ENCODE measurements at places on chromosomes 2 and 18.
A peak's percentile ranks its signal among the peaks of the same experiment; 100 is the strongest.

DNA sequence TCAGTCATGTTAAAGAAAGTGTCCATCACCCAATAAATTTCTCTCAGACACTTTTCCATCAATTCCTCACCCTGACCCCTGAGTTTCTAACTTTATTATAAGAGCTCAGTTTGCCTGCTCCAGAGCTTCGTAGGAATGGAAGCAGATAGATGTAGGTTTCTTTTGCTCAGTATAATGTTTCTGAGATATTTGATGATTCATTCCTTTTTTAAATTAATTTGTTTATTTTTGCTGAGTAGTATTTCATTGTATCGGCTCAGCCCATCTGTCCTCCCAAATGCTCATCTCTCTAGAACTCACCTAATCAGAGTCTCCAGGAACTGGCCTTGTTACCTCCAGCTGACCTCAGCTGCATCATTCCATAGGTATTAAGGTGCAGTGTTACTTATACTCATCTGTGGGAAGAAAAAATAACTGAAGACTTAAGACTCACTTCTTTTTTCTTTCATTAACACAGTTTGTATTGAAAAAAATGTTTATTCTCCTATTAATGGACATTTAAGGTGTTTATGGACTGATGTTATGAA is 11.9 kb upstream of the BCL2L11 start:
- no peak for DNase-seq

- DNase-seq = no peak
Measured at GRCh38 chr18:62606106-62606505, 83.3 kb downstream of the ZCCHC2 start.

- DNase-seq = no peak
Measured at GRCh38 chr2:106165561-106165960, 28.5 kb downstream of the UXS1 start.

GRCh38 chr18:12403601-12404506 is 3.9 kb upstream of the PRELID3A start:
- DNase-seq = no peak

- DNase-seq = no peak
Measured at GRCh38 chr2:11738589-11739436, 7.6 kb upstream of the LPIN1 start.

DNA sequence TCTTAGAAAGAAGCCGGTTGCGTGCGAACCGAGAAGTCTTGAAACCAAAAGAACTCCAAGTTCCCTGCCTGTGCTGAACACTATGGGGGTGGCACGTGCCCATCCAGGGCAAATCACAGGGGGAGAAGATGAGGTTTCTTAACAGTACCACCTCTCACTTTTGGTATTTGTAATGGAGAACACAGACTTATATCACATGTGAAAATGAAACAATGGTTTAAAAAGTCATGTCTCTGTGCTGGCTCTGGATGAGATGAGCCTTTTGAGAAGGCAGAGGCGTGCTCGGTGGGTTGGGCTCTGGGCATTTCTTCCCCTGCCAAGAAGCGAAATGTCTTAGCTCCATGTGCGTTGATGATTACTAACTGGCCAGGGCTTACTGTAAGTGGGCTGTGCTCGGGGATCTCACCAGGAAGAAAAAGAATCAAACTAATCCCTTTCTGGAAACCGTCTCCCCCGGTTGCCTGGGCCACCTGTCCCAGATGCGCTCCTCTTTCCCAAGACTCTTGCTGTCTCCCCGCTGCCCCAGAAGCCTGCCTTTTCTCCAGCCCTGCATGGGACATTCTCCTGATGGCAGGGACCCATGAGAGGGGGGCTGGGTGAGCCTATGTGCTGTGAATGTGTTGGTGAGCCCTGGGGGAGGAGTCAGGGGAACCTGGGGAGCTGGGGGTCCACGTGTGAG is 252.9 kb downstream of the PRKCE start:
- no peak for DNase-seq

- no peak for DNase-seq
Measured at GRCh38 chr18:62919109-62919838, 203.9 kb downstream of the PHLPP1 start.

- no peak for DNase-seq
Measured at GRCh38 chr18:63553081-63553480, 10.9 kb downstream of the SERPINB12 start.

- DNase-seq = no peak
Measured at GRCh38 chr18:47679864-47680263, 250.6 kb downstream of the SMAD2 start.

DNA sequence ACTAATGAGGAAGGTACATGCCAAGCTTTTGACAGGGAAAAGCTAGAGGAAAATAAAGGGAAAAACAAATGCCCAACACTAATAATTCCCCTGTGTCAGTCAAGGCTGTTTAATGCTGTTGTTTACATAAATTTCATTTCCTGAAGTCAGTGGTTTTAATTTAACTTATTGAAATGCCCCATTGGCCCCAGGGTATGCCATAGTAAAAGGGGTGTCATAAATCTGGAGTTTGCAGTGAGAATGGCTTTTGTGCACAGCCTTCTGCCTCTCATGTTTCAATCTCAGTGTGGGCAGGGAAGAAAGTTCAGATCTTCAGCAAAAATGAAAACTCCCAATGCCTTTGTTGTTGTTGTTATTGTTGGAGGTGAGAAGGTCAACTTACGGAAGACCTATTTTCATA is 550.1 kb upstream of the DCC start:
- DNase-seq = no peak

DNA sequence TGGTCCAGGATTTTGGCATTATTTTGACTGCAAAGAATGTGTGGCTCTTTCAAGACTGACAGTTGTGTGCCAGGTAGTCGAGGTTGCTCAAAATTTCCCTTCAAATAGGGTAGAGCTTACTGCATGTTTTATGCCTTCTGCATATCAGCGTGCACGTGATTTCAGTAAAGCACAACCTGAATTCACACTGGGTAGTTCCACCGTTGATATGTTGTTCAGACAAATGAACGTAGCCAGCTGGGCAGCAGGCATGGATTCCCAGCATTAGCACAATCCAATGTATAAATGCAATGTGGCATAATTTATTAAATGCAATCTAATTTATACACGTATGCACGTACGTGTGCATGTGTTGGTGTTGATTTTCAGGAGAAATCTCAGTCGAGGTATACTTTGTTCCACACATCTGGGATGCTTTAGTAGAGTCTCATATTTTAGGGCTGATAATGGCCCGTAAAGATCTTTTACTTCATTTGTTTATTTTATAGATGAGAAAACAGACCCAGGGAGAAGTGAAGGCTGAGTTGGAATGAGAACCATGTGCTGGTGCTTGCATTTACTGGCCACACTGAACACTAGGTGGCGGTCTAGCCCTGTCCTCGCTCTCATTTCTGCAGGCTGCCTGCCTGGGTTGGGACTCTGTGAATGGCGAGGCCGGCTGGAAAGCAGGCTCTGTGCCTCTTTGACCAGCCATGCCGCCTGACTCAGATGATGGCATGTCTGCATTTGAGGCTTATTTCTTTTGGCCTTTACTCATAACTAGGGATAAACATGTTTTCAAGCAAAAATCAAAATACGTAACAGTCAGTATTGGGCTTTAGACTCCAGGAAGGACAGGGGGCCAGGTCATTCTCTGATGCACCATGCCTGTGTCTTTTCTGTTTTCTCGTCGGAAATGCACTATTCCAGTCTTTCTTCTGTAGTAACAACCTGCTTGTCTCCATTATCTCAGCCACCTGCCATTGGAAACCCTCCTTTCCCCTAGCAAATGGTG is 120.4 kb downstream of the RNF144A start:
- peak; percentile 9 for DNase-seq

GRCh38 chr2:200781616-200782015 is 30.1 kb upstream of the BZW1 start:
- no peak for DNase-seq

- peak; percentile 60 for DNase-seq
Measured at GRCh38 chr2:171574149-171574795, 52.0 kb downstream of the CYBRD1 start.

GRCh38 chr2:88400037-88400767 is 52.3 kb downstream of the FOXI3 start:
- no peak for DNase-seq

DNA sequence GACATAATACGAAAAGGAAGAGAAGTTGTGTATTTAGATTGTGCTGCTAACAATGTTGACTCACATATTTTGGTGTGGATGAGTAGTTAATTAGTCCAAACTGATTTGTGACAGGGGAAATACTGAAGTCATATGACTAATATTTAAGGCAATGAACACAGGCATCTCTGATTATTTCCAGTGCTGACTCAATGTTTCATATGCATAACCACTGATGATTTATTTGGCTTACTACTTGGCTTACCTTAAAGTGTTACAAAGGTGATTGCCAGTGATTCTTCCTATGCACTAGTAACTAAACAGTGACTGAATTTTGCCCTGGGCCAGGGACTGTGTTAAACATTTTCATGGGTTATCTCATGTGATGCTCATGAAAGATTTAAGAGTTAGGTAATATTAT is 722.6 kb downstream of the METTL4 start:
- DNase-seq = no peak

GRCh38 chr2:200253639-200254038 is 52.9 kb upstream of the SPATS2L start:
- DNase-seq = no peak

GRCh38 chr18:32771169-32771751 is 1.6 kb downstream of the KLHL14 start:
- no peak for DNase-seq

DNA sequence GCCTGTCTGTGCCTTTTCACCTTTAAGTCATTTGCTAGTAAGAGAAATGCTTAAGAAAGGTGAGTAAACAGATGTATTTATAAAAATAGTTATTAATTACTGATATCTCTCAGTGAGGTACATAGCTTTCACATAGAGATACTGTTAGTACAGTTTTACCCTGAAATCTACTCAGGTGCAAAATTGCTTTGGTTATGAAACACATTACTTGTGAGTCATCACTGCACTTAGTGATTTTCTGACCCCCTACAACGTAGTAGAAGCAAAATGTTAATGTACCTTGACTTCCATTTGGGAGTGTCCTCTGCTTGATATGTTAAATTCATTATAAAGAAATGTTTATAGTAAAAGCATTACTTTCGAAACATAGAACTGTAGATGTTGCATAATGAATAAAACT is 6.5 kb downstream of the GLS start:
- no peak for DNase-seq

GRCh38 chr2:143779021-143779420 is 649.8 kb downstream of the ARHGAP15 start:
- DNase-seq = no peak

GRCh38 chr2:234971496-234971895 is 19.7 kb downstream of the SH3BP4 start:
- DNase-seq = no peak
